ENCODE measurements at places on chromosomes 3 and 15. TPM values are rescaled to one million over a fixed set of nuclear protein-coding genes. Genes with fewer than 3 reads are reported as not detected.
A peak's percentile ranks its signal among the peaks of the same experiment; 100 is the strongest.

DNA sequence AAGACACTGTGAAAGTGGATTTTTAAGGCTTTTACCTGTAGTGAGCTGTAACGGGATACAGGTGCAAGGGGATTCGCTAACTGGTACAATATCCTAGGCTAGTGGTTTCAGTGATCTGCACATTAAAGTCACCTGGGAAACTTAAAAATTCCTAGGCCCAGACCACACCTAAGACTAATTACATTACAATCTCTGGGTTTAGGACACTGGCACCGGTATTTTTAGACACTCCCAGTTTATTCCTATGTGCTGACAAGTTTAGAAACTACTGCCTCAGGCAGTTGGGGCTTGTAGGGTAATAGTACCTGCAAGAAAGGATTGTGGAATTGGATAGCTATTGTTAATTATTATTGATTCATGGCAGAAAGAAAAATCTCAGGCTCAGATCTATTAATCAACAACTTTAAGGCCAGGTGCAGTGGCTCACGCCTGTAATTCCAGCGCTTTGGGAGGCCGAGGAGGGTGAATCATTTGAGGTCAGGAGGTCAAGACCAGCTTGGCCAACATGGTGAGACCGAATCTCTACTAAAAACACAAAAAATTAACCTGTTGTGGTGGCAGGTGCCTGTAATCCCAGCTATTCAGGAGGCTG lies 50.4 kb upstream of the CASR start:
- no peak for DNase-seq

DNA sequence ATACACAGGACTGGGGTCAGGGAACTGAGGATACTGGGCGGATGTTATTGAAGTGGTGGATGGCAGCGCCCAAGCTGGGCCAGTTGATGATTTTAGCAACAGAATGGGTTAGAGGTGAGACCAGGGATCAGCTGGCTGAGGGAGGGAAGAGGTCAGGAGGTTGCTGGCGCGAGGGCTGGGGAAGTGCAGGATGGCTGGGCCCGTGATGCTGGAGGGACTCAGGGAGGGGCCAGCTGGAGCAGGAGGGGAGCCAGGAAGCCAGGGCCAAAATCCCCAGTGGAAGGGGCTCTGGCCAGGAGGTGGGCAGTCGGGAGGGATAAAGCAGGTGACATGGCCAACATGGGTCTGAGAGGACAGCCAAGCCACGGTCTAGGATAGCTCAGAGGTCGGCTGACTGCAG lies 178.0 kb downstream of the NSMCE3 start:
- no peak for DNase-seq

The CHST13 gene
- not detected for total RNA-seq

The GP5 gene
- 0.28 TPM for total RNA-seq

- no peak for DNase-seq
These were observed 116.1 kb upstream of the CMC1 start for GRCh38 chr3:28125342-28125741.

DNA sequence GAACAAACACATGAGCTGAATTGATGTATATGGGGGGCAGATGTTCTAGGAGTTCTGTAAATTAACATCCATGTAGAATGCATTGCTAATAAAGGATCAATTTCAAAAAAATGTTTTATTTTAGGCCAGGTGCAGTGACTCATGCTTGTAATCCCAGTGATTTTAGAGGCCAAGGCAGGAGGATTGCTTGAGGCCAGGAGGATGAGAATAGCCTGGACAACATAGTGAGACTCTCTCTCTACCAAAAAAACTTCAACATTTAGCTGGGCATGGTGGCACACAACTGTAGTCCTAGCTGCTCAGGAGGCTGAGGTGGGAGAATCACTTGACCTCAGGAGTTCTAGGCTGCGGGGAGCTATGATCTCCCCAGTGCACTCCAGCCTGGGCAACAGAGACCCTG lies 6.5 kb upstream of the NUP210 start:
- DNase-seq: no peak

DNA sequence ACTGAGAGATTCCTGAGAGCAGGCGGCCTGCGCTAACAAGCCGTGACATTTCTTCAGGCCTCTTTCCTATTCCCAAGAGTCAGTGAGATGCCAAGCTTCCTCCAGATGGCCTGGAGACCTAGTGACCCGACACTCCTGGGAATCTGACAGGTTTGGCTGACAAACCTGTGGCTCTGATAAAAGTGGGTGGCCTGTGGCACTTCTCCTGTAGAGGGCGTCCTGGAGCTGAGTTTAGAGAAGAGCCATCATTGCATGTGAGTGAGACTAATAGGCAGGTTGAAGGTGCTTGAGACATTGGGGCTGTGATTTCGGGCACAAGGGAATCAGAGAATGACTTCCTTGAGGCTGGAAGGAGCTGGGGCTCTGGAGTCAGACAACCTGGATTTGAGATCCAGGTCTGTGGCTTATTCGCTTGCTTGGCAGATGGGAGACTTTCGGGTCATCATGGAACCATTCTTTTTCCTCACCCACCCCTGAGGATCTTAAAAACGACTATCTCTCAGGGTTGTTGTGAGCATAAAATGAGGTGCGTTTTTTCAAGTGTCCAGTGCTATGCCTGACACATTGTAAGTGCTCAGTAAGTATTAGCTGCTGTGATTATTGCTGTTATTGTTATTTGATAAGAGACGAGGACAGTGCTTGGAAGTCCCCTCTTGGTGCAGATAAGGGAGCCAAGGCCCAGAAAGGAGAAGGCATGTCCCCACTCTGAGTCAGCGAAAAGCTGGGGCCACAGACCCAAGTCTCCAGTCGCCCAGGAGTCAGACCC lies 77.2 kb downstream of the SCN10A start:
- peak; percentile 45 for DNase-seq

The IRAK2 gene
- total RNA-seq: 9.1 TPM

DNA sequence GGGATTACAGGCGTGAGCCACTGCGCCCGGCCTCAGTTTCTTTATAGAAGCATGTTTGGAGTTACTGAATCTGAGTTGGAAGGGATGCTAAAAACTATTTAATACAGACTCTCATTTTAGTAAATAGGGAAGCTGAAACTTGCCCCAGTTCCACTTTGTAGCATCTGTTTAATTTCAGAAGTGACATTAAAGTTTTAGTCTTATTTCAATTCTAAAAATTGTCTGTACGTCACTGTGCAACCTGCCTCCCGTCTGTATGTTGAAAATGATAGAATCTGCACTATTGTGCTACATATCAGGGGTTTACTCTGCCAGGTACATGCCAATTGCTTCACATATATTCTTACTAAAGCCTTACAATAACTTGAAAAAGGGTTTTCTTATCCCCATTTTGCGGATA lies 15.3 kb downstream of the CNOT10 start:
- no peak for DNase-seq

GRCh38 chr15:65423150-65423975 lies 616 bp upstream of the IGDCC4 start:
- DNase-seq: no peak

The KLF15 gene
- not detected for total RNA-seq

- DNase-seq: peak; percentile 33
These were observed 60.8 kb downstream of the RGMA start for GRCh38 chr15:93028111-93028631.

- DNase-seq: no peak
These were observed 420.6 kb downstream of the RBMS3 start for GRCh38 chr3:29701326-29701983.

The PTPRG gene
- total RNA-seq: not detected
